Testis (tissue), 5 donors: ENCODE measurements at places on chromosomes 13 and 19.

- DNase-seq = no peak
Measured at GRCh38 chr13:44210525-44210924, 163.1 kb upstream of the SERP2 start.

DNA sequence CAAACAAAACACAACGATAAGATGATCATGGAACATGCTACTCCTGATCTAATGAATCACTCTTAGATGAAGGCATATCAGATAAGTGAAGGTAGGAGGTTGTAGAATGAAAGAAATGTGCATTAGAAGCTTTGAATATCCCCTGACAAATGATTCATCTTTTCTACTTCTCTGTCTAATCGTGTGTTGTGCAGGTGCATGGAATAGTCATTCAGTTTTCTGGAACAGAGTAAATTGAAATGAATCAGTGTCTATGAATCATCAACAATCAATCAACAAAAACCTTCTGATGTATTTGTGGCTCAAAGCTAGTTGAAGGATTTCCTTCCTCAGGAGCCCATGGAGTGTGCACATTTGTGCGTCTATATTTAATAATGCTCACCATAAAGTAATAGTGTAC lies 1290.4 kb upstream of the PCDH20 start:
- DNase-seq = no peak

DNA sequence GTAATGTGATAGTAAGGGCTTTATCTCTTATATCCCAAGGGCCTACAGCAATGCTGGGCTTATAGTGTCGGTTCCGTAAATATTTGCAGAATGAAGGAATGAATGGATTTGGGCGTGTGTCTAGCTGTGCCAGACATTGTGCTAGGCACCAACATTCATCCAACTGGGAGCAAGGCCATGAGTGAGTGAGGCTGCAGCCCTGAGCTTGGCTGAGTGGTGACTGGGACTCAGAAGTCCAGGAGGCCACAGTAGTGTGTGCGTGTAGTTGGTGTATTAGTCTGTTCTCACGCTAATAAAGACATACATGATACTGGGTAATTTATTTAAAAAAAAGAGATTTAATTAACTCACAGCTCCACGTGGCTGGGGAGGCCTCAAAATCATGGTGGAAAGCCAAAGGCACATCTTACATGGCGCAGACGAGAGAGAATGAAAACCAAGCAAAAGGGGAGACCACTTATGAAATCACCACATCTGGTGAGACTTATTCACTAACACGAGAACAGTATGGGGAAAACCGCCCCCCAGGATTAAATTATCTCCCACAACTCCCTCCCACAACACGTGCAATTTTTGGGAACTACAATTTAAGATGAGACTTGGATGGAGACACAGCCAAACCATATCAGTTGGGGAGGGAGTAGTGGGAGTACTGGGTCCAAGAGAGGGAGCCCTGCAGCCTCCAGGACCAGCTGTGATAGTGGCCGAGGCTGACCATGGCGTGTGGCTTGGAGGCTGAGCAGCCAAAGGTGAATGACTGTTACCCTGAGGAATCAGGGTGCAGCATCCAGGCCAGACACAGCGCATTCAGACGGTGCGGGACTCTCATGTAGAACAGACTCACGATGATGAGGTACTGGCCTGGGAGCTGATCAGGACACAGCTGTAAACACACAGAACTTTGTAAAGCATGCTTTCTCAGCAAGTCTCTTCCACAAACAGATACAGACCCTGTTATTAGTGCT lies 104.6 kb downstream of the TEX26 start:
- DNase-seq = no peak

GRCh38 chr13:103866048-103866447 lies 799.8 kb upstream of the SLC10A2 start:
- DNase-seq = no peak

DNA sequence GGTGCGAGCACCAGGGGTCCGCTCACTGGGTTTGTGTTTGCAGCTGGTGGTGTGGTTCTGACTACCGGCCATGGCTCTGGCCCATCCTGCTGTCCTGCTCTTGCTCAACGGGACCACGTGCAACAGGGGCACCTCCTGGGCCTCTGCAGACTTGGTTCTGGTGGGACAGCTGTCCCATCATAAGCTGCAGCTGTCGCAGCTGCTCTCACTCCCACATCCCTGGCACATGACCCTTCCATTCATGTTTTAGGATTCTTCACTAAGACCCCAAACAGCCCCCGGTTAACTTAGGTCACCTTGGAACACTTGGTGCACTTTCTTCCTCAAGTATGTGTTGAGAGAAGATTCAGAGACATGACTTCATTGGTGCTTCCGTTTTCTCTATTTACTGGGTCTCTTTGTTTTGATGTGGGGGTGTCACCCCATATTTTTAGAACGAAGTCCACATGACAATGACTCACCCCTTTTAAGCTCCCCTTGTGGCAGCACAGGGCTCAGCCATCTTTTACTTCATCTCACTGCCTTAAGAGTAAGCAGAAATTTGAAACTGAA lies 68.4 kb upstream of the ARHGEF7 start:
- DNase-seq = no peak

- DNase-seq = no peak
Measured at GRCh38 chr19:46295401-46296201, 1.2 kb upstream of the HIF3A start.

DNA sequence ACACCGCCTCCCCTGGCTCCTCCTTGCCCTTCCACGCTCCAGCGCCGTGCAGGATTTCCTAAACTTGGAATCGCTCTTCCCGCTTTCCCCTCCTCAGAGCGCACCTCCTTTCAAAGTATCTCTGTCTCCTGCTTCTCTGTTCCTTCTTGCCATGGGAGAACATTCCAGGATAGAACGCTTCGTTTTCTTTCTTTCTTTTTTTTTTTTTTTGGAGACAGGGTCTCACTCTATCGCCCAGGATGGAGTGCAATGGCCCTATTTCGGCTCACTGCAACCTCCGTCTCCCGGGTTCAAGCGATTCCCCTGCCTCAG lies 574 bp upstream of the XPO4 start:
- no peak for DNase-seq

DNA sequence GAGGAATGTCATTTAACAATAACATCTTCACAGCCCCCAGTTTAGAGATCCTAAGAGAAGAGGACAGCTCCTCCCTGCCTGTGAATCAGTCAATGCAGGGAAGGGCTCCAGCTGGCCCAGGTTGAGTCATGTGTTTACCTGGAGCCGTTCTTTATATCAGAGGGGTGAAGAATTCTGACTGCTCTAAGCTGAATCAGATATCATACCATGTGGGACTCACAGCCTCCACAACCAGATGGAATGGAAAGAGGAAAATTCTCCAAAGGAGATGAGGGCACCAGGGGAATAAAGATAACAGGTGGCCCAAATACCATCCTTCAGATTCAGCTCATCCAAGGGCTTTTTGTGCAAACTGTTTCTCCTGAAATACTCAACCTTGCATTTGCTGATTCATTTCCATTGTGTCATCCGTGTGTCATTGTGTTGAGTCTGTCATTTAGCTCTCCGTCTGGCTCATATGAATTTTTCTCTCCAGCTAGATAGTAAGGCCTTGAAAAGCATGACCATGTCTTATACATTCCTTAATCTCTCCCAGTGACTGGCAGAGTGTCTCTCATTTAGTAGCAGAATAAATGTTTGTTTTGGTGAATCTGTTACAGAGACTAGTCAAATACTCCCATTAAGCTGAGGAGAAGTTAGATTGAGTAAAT lies 217.9 kb downstream of the RFC3 start:
- no peak for DNase-seq

GRCh38 chr19:8034178-8034525 lies 18.4 kb upstream of the CCL25 start:
- DNase-seq = no peak

DNA sequence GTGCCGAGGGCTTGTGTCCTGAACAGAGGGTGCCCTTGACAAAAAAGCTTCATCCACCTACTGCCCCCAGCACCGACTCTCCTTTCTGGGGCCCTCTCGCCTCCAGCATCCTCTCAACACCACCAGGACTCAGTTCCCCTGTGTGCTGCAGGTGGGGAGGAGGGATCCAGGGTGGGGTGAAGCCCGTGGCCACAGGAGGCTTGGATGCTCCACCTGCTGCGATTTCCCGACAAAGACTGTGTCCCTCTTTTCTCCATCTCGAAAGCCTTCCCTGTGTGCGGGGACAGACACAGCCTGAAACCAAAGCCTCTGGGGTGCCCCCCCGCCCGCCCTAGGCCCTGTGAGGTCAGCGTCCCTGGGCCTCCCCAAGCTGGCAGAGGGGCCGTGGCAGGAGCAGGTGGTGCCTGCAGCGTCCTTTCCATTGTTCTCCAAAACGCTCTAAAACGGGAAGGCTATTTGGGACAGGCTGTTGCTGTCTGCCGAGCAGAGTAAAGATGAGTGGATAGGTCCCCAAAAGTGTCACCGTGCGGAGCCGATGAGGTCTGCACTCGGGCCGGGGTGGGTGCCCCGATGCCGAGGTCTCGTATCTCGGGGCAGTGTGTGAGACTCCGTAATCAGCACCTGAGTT lies 185.7 kb downstream of the PTPRS start:
- DNase-seq = no peak

- DNase-seq = no peak
Measured at GRCh38 chr13:81779876-81780275, 1439.0 kb upstream of the SPRY2 start.

DNA sequence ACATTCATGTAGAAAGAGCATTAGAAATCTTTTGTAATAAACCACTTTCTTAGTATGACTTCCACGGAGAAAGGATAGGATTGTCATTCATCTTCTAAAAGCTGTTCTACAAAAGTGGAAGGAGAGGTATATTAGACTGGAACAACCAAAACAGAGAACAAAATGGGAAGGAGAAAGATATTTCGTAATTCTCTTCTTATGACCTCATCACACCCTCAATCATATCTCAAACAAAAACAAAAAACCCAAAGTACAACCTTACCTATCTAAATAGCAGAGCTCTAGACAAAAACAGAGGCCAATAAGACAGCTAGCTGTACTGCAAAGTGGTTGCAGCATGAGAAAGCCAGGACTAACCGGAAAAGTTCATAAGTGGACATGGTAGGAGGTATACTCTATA lies 46.3 kb downstream of the DACH1 start:
- DNase-seq = no peak

GRCh38 chr13:90806016-90806615 lies 541.4 kb upstream of the MIR17HG start:
- DNase-seq = no peak

DNA sequence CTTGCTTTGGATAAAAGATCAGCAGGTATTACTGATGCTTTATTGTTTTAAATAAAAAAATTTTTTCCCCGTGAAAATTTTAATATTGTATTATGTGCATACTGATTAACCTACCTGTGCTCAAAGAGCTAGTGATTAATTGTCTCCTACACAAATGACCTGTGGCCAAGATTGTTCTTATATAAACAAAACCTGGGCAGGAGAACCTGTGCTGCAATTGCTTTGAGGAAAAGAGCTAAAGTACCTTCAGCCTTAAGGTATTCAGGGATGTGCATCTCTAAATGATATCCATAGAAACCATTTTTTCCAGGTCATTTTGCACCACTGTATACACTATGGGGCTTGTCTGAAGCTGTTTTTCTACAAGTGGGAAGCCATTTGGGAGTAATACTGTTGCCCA lies 1.2 kb downstream of the FRY start:
- DNase-seq = no peak

DNA sequence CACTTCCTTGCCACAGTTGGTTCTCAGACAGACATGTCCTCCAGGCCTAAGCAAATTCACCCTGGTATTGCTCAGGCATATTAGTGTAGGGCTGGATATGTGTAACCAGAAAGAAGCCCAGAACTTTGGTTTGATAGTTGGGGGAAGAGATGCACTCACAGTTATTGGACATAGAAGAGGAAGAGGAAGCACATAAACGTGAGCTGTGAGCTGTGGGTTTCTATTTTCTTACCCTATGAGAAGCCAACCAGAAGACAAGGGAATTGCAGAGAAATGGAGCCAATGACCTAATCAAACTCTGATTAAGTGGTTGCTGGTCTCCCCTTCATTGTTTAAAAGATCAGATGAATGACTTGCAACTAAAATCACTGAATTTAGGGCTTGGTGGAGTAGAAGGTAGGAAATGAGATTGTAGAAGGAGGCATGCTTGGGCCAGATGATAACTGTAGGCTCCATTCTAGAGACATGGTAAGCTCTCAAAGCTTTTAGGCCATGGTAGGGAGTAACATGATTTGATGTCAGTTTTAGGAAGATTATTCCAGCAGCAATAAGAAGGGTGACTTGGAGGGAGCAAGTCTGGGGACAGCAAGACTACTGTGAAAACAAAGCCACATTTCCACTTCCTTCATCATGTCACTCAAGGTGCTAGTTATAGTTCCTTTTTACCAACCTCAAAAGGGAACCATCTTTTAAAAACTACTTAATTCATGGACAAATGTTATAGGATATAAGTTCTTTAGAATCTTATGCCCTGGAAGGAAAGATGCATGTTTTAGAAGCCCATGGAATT lies 24.1 kb upstream of the WDFY2 start:
- DNase-seq = no peak

DNA sequence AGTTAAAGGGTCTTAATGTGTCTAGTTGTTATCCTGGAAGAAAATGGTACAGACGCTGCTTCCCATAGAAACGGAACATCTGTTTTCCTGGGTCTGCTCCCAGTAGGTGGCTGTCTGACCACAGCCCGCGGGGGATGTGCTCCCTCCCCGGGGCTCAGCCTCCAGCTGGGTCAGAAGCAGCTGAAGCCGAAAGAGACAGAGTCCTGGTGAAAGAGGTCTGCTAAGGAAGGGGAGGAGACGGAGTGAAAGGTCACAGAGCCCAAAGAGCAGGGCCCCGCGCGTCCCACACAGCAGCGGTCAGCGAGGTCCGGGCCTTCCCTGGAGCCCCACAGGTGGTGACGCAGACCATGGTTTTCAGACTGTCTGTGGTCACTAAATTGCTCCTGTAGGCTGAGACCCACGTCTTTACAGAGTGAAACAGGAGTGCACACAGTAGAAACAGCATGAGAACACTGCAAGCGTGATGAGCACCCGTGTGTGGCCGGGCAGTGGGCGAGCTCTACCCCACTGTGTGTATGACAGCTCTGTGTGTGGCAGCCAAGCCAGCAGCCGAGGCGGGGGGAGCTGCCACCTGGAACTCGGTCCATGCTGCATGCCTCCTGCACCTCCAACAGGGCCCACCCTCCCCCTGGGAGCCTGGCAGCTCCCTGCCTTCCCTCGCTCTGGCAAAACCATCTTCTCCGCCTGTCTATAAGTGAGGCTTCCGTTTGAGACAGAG lies 52.0 kb upstream of the C13orf46 start:
- DNase-seq = peak; percentile 46

- DNase-seq = no peak
Measured at GRCh38 chr13:25377244-25377962, 5.6 kb downstream of the ATP8A2 start.

GRCh38 chr13:111255228-111255790 lies 65.1 kb upstream of the TEX29 start:
- no peak for DNase-seq

- DNase-seq = no peak
Measured at GRCh38 chr13:45064889-45065288, 55.4 kb upstream of the GTF2F2 start.
